ENCODE measurements at places on chromosomes 4 and X.

DNA sequence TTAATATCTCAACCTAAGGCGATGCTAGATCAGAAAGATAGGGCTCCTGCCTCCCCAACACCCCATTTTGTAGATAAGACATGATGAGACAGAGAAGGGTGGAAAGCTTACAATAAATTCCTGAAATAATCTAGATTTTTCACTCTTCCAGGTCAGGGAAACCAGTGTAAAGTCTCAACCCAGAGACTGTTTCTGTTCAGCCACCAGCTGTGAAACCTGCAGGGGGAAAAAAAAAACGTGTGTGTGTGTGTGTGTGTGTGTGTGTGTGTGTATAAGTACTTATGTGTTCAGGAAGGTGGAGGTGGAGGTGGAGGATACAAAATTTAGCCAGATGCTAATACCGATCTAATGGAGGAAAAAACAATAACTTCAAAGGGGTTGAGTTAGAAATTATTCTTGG is 773 bp upstream of the ITM2A start:
- no peak for DNase-seq

- no peak for DNase-seq
Observed at GRCh38 chrX:110316351-110317060, 1.4 kb downstream of the AMMECR1 start.

- DNase-seq, result no peak
Observed at GRCh38 chr4:55078987-55079386, 46.4 kb downstream of the KDR start.

DNA sequence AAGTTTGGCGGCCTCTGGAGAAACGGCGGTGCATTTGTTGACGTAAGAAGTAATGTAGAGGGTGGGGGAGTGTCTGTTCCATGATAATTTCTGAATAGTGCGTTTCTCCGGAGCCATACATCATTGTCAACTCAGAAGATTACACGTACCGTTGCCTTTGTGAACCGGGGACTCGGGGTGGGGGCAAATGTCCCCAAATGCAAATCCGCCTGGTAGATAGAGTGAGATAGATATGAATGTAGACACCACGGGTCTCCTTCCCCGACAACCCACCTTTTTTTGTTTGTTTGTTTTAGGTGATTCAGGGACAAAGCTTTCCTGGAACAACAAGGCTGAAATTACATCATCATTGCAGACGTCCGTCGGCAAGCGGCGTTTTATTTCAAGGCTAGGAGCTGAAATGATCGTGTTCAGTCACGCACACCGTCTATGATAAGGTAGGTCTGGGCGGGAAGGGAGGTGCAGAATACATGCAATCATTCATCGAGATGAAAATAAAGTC is 96.0 kb upstream of the PPP2R3B start:
- no peak for DNase-seq

DNA sequence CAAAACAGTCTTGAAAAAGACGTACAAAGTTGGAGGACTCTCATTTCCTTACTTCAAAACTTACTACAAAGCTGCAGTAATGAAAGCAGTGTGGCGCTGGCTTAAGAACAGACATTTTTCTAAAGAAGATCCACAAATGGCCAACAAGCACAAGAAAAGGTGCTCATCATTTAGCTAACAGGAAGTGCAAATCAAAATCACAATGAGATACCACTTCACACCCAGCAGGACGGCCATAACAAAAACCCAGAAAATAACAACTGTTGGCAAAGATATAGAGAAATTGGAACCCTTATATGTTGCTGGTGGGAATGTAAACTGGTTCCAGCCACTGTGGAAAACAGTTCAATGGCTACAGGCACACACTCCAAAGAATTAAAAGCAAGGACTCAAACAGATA is 3.3 kb downstream of the PDZD4 start:
- DNase-seq, result no peak

GRCh38 chr4:107129076-107129475 is 93.0 kb upstream of the DKK2 start:
- no peak for DNase-seq

- no peak for DNase-seq
Observed at GRCh38 chr4:36332023-36332781, 50.8 kb downstream of the DTHD1 start.

DNA sequence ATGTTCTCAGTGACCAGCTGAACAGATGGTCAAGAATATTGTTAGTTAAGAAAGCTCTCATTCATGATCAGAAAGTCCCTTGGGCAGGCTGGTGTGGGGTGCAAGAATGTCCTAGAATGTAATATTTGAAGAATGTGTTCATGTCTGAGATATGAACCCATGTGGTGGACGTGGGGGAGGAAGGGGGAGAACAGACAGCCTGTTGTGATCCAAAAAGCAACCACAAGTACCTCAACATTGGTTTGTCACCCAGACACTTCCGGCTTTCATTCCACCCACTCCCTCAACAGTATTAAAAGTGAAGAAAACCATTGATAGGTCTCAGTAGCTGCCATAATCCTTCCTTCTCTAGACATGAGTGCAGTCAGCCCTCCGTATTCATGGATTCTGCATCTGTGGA is 82.2 kb downstream of the MAML3 start:
- DNase-seq, result no peak

DNA sequence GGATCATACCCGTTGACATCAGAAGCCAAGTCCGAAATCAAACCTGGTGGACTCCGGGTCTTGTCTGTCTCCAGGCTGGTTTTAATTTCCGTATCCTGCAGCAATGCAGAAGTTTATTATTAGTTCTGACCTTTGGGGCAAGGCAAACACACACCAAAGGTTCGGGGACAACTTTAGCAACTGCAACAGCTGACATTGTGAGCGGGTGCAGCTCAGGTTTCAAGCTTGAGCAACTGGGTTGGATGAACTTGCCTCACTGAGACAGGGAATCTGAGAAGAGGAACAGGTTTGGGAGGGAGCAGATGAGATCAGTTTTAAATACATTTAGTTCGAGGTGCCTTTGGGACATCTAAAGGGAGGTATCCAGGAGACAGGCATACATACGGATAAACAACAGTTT is 110.7 kb downstream of the GNL3L start:
- DNase-seq, result no peak

GRCh38 chr4:134747108-134747805 is 545.7 kb upstream of the PABPC4L start:
- DNase-seq, result no peak

GRCh38 chrX:115134382-115134781 is 54.8 kb upstream of the RBMXL3 start:
- DNase-seq, result no peak

GRCh38 chrX:85243761-85244449 is at the start of the genes SATL1 and ZNF711:
SATL1 (minus strand) TSS chrX:85243779; CDS start chrX:85108968, 134,811 bp downstream.
ZNF711 (plus strand) TSS chrX:85243991; CDS start chrX:85247573, 3,582 bp downstream.
- no peak for DNase-seq

DNA sequence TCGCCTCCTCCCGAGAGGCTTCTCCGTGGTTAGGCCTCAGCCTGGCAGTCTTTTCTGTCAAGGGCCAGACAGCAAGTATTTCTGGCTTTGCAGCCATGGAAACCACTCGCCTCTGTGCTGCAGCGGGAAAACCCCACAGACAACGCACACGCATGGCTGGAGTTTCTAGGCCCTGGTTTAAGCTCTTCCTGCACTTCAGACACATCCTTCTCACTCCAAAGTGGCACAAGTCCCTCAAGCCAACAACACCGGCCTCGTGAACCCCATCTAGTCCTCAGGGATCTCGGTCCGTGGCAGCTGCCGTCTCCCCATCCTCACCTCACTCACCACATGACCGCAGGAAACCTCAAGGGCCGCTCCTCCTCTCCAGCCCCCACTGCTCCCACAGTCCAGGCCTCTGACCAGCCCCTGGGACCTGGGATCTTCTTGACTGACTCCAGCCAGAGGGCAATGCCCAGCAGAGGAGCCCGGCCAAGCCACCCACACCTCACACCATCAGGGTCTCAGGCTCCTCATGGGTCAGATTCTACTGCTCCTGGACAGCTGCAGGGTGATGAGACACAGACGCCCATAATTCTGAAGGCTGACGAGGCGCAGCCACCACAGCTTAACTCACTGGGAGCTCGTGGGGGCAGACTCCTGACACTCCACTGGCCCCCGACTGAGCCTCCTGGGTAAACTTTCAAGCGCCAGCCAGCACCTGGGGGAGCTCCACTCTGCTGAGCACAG is 21.7 kb downstream of the LETM1 start:
- no peak for DNase-seq

- no peak for DNase-seq
Observed at GRCh38 chr4:150402871-150403272, 179.1 kb upstream of the MAB21L2 start.

DNA sequence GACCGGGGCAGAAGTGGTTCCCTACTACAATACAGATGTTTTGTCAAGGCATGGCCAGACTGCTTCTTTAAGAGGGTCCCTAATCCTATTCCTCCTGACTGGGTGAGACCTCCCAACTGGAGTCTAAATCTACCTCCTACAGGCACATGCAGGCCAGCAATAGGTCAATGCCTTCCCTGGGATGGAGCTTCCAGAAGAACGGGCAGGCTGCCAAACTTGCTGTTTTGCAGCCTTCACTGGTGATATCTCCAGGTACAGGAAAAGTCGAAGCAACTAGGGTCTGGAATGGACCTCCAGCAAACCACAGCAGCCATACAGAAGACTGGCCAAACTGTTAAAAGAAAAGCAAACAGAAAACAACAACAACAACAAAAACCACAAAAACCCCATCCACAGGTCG is 678.4 kb upstream of the DIAPH2 start:
- DNase-seq, result no peak

GRCh38 chrX:114272096-114272686 is 311.7 kb upstream of the HTR2C start:
- no peak for DNase-seq

- DNase-seq, result no peak
Observed at GRCh38 chrX:96770315-96770714, 85.7 kb downstream of the DIAPH2 start.

GRCh38 chr4:76974150-76974549 is 24.6 kb downstream of the SEPTIN11 start:
- no peak for DNase-seq

GRCh38 chr4:54554339-54554990 is 103.3 kb upstream of the KIT start:
- DNase-seq, result no peak

DNA sequence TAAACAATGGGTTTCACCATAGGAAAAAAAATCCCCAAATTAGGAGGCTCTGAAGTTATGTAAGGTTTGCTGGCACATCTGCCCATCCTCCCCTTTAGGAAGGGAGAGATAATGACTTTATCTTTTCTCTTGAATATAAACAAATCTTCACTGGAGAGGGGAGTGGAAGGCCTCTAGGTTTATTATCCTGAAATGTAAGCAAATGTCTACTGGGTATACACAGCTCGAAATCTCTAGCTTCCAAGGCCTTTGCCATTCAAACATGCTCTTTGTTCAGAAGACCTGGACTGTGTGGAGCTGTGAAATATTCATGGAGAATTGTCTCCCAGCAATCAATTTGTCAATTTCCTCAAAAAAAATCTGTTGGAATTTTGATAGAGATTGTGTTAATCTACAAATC is 21.7 kb upstream of the MED14 start:
- no peak for DNase-seq

DNA sequence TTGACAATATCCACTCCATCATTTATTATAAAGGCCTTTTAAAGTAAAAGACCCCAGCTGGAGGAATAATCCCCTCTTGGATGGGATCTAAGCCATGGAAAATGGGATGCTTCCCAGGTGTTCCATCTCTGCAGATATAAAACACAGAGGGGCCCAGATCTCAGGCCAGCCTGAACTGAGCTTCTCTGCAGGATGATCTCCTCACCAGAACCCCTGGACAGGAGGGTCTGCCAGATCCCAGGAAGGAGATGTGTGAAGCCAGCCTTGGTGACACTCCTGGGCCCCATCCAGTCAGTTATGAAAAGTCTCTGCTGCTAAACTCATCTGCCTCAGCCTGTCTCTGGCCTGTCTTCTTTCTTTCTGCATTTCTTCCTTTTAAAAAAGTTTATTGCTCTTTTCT is 56.7 kb downstream of the HTRA3 start:
- no peak for DNase-seq

DNA sequence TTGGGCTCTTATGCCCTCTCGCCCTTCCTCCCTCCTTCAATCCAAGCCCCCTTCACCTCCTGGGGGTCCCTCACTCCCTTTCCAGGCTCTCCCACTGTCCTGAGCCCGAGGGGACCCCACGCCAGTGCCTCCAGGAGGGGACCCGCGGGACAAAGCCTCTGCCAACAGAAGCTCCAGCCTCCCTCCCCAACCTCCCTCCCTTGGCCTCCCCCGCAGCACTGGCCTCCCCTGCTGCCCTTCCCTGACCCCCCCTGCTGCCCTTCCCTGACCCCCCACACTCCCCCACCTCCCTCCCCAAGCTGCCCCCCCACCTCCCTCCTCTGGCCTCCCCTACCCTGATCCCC is 71.0 kb upstream of the MXD4 start:
- no peak for DNase-seq

- no peak for DNase-seq
Observed at GRCh38 chrX:12580548-12580947, 210.7 kb upstream of the PRPS2 start.

- DNase-seq, result no peak
Observed at GRCh38 chrX:77564823-77565222, 117.6 kb downstream of the FGF16 start.

- no peak for DNase-seq
Observed at GRCh38 chrX:150763303-150763797, 70.2 kb downstream of the MTMR1 start.

DNA sequence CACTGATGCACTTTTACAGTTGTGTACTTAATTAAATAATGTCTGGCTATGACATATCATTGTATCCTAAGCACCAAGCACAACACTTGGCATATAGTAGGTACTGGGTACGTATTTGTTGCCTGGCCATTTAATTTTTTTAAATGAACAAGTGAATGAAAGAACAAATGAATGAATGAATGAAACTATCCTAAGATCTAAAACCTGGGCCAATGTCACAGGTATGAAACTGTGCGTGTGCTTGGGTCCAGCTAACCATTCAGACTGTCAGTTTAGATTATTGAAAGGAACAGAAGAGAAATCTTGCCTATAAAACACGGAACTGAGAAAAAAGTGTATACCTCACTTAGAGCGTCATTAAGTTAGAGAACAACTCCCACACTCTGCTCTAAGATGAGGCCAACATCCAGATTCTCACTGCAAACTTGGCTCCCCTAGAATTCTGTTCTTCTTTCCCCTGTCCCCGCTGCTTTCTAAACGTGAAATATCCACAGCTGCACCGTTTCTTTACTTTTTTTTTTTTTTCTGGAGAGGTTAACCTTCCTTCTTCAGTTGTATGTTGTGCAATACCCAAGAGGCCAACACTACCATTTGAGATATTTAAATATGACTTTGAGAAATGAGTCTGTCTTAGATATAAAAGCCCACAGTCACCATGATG is 17.3 kb upstream of the SEL1L3 start:
- DNase-seq, result no peak

DNA sequence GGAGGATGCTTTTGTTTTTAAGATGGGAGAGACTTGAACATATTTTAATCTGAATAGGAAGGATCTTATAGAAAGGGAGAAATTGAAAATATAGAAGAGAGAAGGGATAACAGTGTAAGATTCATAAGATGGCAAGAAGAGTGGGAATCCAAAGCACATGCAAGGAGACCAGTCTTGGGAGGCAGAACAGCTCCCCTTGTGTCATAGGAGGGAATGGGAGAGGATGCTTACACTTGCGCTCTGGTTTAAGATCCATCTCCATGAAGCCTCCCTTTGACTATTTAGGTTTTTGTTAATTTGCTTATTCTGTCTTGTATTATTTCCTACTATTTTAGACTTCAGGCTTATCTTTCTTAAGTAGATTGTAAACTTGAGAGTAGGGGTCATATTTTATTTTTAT is 42.7 kb downstream of the KIF4A start:
- no peak for DNase-seq

All from cortex of kidney (tissue), 1 donor.